Ureter (tissue), 1 donor: ENCODE measurements at places on chromosomes 5 and 9.

DNA sequence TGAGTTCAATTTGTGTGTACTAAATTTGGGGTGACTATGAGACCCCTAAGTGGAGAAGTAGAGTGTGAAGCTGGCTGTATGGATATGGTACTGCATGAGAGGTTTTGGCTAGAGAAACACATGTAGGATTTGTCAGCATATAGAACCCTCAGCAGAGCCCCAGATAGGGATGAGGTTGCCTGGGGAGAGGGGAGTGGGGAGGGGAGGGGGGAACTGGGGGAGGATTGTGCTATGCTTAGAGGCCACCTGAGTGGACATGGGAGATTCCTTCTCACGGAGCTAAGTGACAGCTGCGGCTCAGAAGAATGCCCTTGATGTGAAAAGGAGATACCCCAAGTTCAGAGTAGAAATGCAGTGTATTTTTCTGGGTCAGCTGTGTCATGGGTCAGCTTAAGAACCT is 11.2 kb downstream of the SLC22A5 start:
- no peak for DNase-seq

DNA sequence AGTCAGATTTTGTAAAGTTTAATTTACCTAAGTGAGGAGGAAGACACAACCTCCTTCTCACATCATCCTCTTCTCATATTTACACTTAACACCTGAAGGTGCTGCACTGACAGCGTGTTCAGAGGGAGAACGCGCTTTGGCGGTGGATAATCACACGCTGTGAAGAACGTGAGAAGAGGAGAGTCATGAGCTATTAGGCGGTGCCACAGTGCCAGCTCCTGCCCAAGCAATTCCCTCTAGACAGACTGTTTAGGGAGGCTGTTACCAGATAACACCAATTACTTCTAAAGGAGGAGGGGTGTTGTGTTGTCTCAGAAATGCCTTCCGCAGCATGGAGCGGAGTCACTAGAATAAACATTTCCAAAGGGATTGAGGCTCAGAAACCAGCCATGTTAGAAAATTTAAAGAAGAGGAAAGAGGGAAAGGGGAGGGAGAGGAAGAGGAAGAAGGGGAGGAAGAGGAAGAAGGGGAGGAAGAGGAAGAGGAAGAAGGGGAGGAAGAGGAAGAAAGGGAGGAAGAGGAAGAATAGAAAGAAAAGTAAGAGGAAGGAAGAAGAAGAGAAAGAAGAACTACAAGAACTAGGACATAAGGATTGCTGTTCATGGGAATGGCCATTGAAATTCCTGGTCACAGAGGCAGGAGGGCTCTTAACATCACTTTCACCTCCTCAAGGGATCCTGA is 37.3 kb upstream of the WWC1 start:
- no peak for DNase-seq

DNA sequence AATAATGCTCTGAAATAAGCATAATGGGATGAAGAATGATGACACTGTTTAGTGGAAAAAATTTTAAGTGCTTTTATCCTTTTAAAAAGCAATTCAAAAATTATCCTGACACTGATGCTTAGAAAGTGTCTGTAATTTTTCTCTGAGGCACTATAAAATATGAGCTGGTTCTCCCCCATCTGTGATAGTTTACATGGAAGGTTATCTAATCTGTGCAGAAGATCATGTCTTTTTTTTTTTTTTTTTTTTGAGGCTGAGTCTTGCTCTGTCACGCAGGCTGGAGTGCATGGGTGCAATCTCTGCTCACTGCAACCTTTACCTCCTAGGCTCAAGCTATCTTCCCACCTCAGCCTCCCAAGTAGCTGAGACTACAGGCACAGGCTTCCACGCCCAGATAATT is 15.2 kb upstream of the TAF11L2 start:
- DNase-seq: no peak

GRCh38 chr9:91047993-91048607 is 246.5 kb downstream of the SYK start:
- DNase-seq: peak; percentile 17
